T-helper 22 cell (primary cell): ENCODE measurements at places on chromosomes 11 and 22.

- no peak for DNase-seq
Observed at GRCh38 chr22:47582067-47582466, 819.6 kb downstream of the TBC1D22A start.

DNA sequence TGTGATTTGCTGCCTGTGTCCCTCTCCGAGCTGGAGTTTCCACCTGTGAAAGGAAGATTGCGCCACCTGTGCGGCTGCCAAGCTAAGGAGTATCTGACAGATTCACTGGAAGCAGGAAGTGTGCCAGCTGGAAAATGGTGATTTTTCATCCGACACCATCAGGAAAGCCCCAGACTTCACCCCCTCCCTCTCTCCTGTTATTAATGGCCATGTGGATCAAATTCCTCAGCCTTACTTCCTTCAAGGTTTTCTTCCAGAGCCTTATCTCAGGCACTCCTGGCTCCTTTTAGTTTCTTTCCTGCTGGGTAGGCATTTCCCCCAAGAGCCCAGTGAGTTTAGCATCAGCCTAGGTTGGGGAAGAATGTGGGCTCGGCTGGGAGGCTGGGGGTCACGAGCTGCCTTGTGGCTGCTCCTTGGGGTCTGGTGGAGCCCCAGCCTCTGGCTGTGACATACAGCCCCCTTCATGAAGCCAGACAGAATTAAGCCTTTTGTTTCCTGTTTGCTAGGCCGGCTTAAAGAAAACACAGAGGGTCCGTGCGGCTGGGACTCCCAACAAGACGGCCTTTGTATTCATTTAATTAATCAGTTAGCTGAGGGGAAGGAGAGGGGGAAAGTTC, 37.1 kb downstream of the PKNOX2 start:
- DNase-seq = no peak

DNA sequence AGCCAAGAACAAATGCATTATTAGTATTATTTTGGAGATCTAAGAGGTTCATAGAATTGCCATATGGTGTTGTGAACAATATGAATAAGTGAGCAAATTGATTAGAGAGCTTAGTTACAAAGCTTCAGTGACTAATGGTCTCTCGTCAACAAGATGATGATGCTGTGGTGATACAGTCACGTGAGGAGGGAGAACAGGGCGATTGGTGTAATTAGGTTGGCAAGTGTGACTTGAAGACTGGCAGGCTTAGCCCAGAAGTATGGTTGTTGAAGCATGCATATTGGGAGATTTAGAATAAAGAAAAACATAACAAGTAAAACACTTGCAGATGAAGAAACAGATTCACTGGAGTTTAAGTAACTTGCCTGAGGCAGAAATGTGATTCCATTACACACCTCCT, 100.6 kb upstream of the SORL1-AS1 start:
- no peak for DNase-seq

GRCh38 chr11:69512136-69512535, 30.7 kb downstream of the LINC01488 start:
- no peak for DNase-seq

DNA sequence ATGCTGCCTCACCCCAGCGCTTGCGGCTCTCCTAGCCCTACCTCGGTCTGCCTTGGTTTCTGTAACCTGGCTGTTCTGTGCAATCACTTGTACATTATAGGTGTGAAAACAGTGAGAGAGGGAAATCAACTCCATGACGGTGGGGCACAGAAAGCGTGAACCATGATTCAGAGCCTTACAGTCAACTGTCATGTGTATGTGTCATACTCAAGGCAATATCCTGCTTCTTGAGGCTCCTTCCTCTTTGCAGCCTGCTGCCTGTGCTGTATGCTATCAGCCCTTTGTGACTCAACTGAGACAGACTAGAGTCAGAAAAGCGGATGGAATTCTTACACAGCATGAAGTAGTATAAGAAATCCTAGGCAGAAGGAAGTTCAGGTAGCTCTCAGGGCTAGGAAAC, 2.1 kb downstream of the NRIP3 start:
- DNase-seq = no peak
